ENCODE measurements at places on chromosomes 6 and 20.

GRCh38 chr20:20743511-20744169 lies 31.2 kb upstream of the RALGAPA2 start:
- DNase-seq: no peak

DNA sequence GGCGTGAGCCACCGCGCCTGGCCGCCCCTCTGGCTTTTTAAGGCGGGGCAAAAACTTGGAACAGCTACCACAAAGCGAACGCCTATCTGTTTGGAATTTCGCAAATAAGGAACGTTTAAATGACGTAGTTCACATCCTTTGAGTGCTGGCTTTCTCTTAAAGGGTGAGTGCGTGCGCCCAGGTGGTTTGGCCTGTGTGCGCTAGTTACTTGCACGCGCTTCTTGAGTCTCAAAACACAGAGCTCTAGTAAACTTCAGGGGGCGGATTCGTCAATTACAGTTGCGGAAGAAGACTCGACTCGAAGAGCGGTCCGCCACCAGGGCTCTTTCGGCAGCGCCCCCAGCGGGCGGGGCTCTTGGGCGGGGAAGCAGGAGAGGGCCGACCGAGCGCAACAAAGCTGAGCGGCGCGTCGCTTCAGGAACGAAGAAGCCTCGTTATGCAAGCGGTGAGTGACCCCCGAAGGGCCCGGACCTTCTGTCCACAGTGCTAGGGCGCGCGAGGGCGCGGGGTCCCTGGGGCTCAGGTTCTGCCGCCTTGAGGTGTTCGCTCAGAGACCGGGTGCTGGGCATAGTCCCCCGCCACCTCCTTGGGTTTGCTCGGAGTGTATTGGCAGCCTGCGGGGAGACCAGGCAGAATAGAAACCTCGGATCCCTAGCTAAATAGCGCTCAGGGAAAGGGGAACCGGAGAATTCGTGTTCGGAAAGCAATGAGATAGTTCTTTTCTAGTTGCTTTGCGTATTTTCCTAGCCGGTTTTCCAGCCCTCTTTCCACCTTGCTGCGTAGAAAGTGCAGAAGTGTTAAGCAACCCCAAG lies at the start of gene SYCP2L:
Gene SYCP2L, plus strand, starts transcription at position 362 of the 812 bp plus-strand sequence. Its CDS starts 75 bp downstream, at position 437.
- no peak for DNase-seq

GRCh38 chr20:42254673-42255072 lies 636.5 kb upstream of the CHD6 start:
- no peak for DNase-seq

GRCh38 chr20:57181639-57182038 lies 84.8 kb downstream of the BMP7 start:
- no peak for DNase-seq

DNA sequence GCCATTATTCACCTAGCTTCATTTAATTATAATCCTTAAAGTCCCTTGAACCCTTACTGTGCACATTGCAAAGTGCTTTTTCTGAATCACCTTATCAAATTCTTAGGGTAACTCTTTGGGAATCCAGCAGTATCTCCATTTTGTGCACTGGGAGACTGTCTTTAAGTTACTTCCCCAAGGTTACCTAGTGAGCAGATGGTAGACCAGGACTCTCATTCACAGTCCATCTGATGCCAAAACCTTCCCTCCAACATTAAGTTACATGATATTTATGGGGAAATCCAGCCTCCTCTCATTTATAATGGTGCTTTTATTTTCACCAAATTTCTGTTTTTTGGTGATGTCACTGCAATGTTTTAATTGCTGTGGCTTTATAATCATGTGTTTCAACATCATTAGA lies 75.7 kb downstream of the NCOA7 start:
- no peak for DNase-seq

DNA sequence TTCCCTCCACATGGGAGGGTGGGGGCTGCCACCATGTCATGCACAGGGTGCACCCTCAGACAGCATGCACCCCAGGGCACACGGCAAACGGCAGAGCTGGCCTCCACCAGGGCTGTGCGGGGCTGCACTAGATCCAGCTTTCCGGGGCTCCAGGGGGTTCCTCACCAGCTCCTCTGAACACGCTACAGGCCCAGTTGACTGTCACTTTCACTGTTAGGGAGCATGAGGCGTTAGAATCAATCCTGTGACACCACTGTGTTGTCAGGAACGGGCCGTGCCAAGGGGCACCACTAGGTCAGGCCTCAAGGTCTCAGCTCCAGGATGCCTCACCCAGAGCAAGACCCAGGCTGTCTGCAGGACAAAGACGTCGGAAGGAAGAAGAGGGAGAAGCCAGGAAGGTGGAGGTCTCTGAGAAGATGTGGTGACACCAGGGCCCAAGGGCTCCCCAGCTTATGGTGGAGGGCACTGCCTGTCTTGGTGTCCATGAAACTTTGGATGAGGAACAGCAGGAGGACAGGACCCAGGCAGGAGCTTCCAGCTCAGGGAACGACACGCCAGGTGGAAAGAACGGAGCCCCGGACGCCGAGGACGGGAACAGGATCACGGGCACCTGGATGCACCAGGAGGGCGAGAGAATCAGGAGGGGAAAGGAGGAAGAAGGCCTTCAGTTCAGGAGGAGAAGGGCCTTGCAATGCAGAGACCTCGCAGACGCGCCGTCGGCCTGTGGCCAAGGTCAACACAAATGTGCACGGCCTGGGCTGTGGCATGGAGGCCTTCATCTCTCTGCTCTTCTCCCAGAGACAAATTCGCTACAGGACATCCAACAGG lies 49.5 kb downstream of the YTHDF1 start:
- no peak for DNase-seq

DNA sequence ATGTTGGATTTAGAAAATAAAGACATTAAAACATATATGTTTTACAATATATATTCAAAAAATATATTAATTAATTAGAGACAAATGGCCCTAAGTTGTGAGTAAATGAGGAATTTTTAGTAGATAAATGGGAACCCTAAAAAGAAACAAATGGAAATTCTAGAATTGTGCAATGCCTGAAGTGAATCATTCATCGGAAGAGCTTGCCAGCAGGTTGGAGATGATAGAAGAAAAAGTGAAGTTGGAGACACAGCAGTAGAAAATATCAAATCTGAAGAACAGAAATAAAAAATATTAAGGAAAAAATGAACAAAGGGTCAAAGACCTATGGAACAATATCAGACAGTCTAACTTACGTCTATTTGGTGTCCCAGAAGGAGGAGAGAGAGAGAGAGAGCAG lies 109.4 kb upstream of the NEDD9 start:
- DNase-seq: no peak

- DNase-seq: no peak
These were observed 126.5 kb downstream of the AFG1L start for GRCh38 chr6:108421366-108421765.

- no peak for DNase-seq
These were observed 120.1 kb downstream of the SNX5 start for GRCh38 chr20:17848249-17849048.
